GM23248 (cell line): ENCODE measurements at places on chromosomes 2 and 18. TPM values are rescaled to one million over a fixed set of nuclear protein-coding genes. Genes with fewer than 3 reads are reported as not detected.

DNA sequence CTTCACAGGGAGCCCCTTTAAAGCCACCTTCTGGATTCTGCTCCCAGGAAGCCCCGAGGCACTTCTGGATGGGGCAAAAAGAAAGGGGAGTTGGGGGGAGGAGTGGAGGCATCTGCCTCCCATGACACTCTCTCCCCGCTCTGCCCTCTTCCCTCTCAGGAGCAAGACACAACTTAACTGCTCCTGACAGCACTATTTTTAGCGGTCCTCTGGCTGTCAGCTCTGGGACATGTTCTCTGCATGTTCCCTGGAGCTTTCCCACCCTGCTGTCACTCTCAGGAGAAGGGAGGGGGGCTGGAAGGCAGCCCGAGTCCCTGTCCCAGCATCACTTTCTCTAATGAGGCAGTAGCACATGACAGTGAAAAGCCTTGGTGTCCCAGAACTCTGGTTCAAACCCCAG, 32.3 kb downstream of the PLB1 start:
- H3K36me3 ChIP-seq = no peaks in the 10 kb centered on the region
- no peak overlapping the region for H3K27ac ChIP-seq
- peaks cover 44% of the 10 kb centered on the region for H3K27me3 ChIP-seq
- DNase-seq = no peak
- H3K4me1 ChIP-seq = no peaks in the 10 kb centered on the region
- H3K4me3 ChIP-seq = no peak overlapping the region

GRCh38 chr2:133346654-133347053, 221.6 kb downstream of the NCKAP5 start:
- no peak overlapping the region for H3K27ac ChIP-seq
- H3K4me3 ChIP-seq = no peak overlapping the region
- peak; percentile 82 for DNase-seq
- H3K4me1 ChIP-seq = no peaks in the 10 kb centered on the region
- no peaks in the 10 kb centered on the region for H3K36me3 ChIP-seq
- H3K27me3 ChIP-seq = no peaks in the 10 kb centered on the region

DNA sequence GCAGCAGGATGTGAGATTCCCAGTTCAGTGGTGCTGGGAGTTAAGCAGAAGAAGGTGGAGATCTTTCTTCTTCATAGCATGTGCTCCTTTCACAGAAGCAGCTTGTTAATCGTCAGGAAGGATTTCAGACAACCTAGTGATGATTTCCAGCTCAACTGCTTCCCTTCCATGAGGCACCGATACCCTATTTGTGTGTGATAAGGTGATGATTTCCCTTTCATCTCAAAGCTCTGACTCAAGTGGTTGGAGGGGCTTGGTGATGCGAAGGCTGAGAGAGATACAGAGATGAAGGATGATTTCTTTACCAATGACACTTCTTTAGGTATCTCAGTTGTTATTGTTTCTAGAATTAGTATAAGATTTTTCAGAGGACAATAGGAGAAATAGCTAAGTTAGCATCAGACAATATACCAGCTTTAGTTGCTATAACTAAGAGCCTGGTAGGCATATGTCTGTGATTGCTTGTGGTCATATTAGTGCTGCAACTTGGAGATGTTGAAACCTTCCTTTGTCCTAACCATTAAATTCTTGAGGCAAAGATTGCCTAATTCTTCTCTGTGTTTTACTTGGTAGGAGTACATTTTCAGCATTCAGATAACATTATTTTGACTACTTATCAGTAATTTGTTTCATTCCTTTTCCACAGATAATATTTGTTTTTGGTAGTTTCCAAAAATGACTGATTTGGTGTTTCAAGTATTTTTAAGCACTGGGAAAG, 111.3 kb downstream of the PLCL1 start:
- H3K27ac ChIP-seq = peak overlapping the region; percentile 33
- H3K36me3 ChIP-seq = no peaks in the 10 kb centered on the region
- no peak overlapping the region for H3K4me3 ChIP-seq
- H3K27me3 ChIP-seq = no peaks in the 10 kb centered on the region
- DNase-seq = peak; percentile 82

- no peaks in the 10 kb centered on the region for H3K27me3 ChIP-seq
- no peak for DNase-seq
- no peaks in the 10 kb centered on the region for H3K36me3 ChIP-seq
- no peak overlapping the region for H3K27ac ChIP-seq
These were observed 143.3 kb downstream of the GLI2 start for GRCh38 chr2:120878970-120879369.

GRCh38 chr2:30446602-30447148, 371 bp upstream of the LCLAT1 start:
- H3K27ac ChIP-seq = peak overlapping the region; percentile 83
- H3K36me3 ChIP-seq = no peaks in the 10 kb centered on the region
- no peaks in the 10 kb centered on the region for H3K27me3 ChIP-seq
- DNase-seq = peak; percentile 60
- peaks cover 19% of the 10 kb centered on the region for H3K4me1 ChIP-seq
- peak overlapping the region; percentile 77 for H3K4me3 ChIP-seq

- no peaks in the 10 kb centered on the region for H3K27me3 ChIP-seq
- DNase-seq = peak; percentile 19
- no peaks in the 10 kb centered on the region; the same call in 1 of the 2 replicates for H3K36me3 ChIP-seq
- peaks cover 8% of the 10 kb centered on the region; the same call in 1 of the 2 replicates for H3K4me1 ChIP-seq
- no peak overlapping the region for H3K4me3 ChIP-seq
These were observed 172.7 kb upstream of the SMAD7 start for GRCh38 chr18:49123431-49123830.

The TRPM8 gene
- total RNA-seq = not detected in 2 replicates

The ELOA2 gene
- total RNA-seq = not detected in 2 replicates

The FLACC1 gene
- 0.38 and 2.3 TPM in 2 replicates for total RNA-seq

The SLC9A2 gene
- not detected in 2 replicates for total RNA-seq

The UGT1A8 gene
- total RNA-seq = not detected in 2 replicates

The LOXHD1 gene
- total RNA-seq = not detected in 2 replicates
